ENCODE measurements at places on chromosomes 6 and 20.

DNA sequence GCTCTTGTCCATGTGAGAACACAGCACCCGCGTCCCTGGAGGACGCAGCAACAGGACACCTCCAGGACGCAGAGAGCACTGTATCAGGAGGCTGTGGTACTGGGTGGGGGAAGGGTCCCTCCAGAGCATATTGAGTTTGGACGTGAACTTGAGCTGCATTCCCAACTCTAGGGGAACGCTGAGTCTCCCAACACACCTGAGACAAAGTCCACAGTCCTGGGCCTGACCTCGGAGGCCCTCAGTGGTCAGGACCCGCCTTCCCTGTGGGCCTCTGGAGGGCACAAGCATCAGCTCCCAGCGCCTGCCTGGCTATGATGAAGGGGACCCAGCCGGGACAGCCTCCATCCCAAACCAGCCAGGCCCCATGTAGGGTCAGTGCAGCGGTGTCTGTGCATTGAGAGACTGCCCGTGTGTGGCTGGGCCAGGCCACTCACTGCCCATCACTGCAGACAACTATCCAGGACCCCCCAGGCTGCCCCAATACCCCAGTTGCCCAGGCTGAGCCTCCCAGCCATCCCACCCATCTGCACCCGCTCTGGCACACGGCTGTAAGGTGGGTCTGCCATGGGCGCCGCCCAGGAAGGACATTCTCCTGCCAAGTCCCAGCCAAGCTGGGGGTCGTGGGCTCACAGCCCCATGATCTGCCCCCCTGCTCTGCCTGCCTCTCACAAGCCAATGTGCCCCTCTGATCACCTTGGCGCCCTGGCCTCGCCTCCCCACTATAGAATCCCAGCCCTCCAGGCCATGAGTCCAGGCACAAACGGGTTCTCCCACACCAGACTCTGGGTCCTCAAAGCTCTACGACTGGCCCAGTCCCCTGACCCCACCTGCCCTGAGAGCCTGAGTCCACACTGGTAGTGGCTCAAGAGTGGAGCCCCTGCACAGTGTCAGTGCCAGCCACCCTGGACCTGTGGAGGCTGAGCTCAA is 115.7 kb downstream of the TAF4 start:
- DNase-seq, result no peak

DNA sequence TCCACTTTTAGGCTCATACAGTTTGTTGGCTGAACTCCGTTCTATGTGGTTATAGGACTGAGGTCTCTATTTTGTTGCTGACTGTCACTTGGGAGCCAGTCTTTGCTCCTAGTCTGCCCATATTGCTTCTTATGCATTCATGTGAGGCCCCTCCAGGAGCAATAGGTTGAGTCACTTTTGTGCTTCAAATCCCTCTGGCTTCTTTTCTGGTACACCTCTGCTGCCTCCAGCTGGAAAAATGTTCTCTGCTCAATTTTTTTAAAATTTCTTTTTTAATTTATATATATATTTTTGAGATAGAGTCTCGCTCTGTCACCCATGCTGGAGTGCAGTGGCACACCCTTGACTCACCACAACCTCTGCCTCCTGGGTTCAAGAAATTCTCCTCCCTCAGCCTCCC is 42.7 kb upstream of the NOX3 start:
- no peak for DNase-seq

DNA sequence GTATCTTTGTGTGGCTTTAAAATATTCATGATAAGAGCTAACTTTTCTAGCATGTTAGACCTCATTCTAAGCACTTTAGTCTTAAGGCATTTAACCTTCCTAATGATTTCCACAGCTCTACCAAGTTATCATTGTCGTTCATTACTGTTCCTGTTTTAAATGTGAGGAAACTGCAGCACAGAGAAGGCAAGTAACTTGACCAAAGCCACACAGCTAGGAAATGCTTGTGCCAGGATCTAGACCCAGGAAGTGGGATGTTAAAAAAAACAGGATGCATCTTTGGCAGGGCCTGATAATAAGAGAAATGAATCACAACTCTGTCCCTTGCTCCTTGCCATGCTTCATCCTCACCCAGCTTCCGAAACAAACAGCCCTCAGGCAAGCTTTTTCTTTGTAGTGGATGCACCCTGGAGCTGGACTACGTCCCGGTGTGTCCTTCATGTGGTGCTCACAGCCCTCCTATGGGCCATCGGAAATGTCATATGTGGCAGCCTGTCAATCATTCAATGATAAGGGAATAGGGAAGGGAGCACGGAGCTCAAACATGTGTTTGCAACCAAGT is 196.9 kb upstream of the RREB1 start:
- DNase-seq, result no peak

DNA sequence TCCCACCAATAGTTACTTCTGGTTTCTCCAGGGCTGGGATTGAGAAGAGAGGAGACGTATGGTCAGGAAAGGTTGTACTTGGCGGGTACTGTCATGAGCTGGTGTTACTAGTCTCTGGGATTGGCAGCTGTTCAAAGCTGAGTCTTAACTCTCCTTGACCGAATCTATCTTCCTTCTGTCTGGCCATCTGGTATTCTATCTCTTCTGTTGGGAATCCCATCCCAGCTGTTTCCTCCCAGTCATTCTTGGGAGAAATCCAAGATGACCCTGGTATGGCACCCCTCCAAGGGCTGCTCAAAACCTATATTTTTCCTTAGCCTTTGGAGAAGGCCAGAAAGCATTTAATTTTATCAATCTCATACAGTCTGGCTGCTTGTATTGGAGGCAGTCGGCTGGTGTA is 287.0 kb upstream of the CHD6 start:
- no peak for DNase-seq

GRCh38 chr20:10555865-10556308 is 117.9 kb downstream of the JAG1 start:
- no peak for DNase-seq

DNA sequence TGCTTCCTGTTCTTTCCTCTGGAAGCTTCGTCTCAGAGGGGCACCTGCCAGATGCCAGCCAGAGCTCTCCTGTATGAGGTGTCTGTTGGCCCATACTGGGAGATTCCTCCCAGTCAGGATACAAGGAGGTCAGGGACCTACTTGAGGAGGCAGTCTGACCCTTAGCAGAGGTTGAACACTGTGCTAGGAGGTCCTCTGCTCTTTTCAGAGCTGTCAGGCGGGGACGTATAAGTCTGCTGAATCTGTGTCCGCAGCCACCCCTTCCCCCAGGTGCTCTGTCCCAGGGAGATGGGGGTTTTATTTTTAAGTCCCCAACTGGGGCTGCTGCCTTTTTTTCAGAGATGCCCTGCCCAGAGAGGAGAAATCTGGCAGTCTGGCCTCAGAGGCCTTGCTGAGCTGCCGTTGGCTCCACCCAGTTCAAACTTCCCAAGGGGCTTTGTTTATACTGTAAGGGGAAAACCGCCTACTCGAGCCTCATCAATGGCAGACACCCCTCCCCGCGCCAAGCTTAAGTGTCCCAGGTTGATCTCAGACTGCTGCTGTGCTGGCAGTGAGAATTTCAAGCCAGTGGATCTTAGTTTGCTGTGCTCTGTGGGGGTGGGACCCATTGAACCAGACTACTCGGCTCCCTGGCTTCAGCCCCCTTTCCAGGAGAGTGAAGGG is 326.7 kb downstream of the BCKDHB start:
- no peak for DNase-seq

DNA sequence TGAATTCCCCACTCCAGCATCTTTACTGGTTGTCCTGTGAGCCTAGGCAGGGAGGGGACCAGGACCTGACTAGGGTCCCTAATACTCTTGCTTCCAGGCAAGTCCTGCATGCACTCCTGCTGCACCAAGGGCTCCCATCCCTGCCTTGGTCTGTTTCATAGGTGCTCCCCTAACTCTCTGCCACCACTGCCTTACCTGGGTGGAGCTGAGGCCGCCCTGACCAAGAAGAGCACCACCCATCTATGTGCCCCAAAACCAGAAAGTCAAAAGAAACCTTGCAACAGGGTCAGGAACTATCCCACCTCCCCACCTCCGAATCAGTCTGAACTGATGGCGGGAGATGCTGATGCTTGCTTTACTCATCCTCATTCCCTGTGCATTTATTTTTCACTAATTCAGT is 23.6 kb downstream of the HLA-G start:
- DNase-seq, result no peak

DNA sequence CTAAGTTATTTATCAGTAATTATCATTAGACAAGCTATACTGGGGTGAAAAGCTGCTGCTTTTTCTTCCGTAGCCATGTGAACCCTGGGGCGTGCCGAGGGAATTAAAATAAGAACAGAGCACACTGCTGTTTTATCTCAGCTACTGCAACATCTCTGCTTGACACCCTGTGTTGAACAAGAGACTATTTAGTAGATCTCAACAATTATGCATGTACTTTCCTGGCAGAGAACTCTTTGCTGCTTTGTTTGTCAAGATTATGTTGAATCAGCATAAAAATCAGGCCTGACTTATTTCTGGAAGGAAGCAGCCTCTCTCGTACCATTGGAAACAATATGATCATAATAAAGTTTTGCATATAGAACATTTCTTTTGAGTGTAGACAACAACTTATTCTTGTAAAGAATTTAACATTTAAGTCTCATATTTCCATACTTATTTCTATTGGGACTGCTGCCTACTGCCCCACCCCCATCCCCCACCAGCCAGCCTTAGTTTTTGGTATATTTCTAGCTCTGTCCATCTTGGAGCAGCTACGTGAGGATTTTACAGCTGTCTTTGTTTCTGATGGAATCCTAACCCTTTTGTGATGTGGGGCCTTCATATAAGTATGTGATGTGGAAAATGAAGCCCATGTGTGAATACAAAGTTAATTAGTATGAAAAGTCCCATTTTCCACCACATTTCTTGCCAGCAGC is 1011.4 kb downstream of the KIF16B start:
- DNase-seq, result no peak

- no peak for DNase-seq
These were observed 88.5 kb downstream of the PHACTR1 start for GRCh38 chr6:12804952-12805645.

DNA sequence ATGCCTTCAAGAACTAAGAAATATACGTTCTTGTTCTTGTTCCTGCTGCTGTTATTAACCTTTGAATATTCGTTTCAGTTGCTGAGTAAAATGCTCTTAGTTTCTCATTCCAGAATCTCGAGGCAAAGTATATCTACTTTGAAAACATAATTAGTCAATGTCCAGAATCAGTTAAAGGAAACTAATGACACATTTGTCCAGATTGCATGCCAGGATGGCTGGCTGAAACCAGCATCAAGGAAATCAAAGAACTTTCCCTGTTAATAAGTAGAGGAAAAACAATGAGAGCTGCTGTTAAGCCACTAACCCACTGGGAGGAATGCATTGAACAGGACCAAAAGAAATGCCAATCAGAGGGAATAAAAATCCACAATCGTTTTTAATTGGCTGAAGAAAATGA is 196.9 kb downstream of the ALDH8A1 start:
- no peak for DNase-seq

GRCh38 chr6:73800997-73801396 is 105.0 kb downstream of the CD109 start:
- DNase-seq, result no peak

GRCh38 chr20:61560361-61560853 is 308.3 kb downstream of the CDH4 start:
- no peak for DNase-seq

DNA sequence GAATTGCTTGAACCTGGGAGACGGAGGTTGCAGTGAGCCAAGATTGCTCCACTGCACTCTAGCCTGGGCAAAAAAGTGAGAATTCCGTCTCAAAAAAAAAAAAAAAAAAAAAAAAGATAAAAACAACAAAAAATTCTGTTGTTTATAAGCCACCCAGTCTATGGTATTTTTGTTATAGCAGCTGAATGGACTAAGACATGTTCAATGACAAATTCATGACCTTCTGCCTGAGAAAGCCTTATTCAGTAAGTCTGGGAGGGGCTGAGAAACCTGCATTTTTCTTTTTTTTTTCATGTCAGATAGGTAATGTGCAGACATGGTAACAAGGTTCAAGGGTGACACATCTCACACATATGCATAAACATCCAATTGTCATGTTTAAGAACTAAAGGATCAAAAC is 40.4 kb upstream of the TRAF3IP2 start:
- no peak for DNase-seq

- no peak for DNase-seq
These were observed 58.8 kb downstream of the BMP6 start for GRCh38 chr6:7784706-7785105.

GRCh38 chr6:12232339-12232738 is 57.8 kb upstream of the EDN1 start:
- no peak for DNase-seq

DNA sequence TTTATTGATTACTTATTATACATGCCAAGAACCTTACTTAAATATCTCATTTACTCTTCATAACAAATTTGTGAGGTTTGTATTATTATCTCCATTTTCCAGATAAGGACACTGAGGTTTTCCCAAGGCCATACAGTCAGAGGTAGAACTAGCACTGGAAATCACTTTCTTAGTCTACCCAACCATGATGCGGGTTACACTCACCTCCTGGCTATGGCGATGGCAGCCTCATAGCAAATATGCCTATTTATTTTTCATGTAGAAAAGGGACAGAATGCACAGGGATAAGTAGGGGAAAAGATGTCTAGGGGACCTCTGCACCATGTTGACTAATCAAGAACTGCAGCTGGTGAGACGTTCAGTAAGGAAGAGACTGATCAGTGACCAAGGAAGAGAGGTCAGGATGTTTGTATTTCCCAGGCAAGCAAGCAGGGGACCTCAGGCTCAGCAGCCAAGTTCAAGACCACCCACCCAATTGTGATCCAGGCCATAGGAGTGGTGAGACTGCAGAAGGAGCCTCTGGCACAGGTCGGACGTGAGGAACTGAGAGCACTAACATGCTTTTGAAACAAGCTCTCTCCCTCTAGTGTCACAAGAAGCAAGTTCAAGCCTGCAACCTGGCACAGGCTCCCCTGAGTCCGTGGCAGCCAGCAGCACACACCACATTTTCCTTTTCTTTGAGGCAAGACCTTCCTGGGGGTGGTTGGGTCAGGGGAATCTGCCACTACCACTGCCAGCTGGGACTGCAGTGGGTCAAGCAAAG is 97.8 kb downstream of the GMPR start:
- no peak for DNase-seq

- DNase-seq, result peak; percentile 40
These were observed 52.5 kb downstream of the RBL1 start for GRCh38 chr20:37042986-37043972.

DNA sequence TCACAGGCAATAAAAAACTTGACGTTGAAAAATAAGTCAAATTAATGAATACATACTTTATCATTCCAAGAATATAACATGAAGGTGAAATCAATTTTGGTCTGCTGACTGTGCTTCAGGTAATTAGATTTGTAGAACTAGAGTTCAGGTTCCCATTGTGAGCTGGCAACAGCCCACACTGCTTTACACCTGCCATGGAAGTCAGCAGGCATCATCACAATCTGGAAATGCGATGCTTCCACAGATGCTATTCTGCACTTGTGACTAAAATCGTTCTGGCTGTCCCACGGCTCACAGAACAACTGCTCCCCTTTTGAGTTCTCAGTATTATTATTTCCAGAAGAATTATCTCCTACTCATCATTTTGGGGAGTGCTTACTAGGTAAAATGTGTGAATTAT is 62.6 kb upstream of the THEMIS start:
- no peak for DNase-seq

DNA sequence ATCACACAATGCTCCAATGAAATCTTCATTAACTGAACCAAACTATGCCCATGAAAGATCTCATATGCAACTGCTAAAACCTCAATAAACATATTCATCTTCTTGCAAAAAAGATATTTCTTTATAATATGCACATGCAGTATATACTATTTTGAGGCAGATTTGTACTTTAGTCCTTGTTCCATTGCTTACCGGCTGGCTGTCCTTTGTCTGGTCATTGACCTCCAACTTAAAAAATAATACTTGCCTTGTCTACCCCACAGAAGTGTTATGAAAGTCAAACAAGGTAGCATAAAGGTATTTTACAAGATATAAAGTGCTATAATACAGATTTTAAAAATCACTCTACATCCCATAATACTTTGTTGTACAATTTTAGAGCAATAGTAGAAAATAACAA is 88.3 kb downstream of the ATG5 start:
- no peak for DNase-seq

Measured in activated T-helper 1 cell treated with anti-CD3 and anti-CD28 coated beads, Interleukin-12 subunit alpha, Interleukin-12 subunit beta, Interleukin-2, Interleukin-4 antibody, amounts not matched to agents 30 ng/mL and 10 ng/mL and 1 ng/mL, durations not matched to agents 14 hours and 24 hours and 36 hours (primary cell).